ENCODE measurements at places on chromosomes 2 and 18. TPM values are rescaled to one million over a fixed set of nuclear protein-coding genes. Genes with fewer than 3 reads are reported as not detected.
A peak's percentile ranks its signal among the peaks of the same experiment; 100 is the strongest.

- DNase-seq: no peak
Measured at GRCh38 chr18:13163167-13163927, 55.2 kb upstream of the LDLRAD4 start.

DNA sequence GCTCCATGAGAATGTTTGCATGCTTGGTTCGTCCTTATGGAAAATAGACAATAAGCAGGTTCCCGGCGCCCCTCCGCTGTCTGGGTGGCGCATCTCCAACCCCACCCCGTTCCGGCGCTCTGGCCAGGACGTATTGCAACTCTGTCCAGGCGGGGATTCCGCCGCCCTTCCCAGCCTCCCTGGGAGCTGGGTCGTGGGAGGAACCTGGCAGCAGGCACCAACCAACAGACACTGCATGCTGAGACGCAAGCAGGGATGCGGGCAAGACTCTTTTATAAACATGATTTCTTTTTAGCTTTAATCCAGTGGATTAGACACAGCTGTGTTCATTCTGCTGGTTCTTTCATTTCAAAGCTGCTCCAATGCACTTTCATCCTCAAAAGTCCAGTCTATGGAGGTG is 240.2 kb downstream of the SH3BP4 start:
- DNase-seq: no peak

GRCh38 chr2:107730898-107731297 is 95.8 kb upstream of the RGPD4 start:
- no peak for DNase-seq

GRCh38 chr2:174449033-174449432 is 37.8 kb downstream of the GPR155 start:
- no peak for DNase-seq

DNA sequence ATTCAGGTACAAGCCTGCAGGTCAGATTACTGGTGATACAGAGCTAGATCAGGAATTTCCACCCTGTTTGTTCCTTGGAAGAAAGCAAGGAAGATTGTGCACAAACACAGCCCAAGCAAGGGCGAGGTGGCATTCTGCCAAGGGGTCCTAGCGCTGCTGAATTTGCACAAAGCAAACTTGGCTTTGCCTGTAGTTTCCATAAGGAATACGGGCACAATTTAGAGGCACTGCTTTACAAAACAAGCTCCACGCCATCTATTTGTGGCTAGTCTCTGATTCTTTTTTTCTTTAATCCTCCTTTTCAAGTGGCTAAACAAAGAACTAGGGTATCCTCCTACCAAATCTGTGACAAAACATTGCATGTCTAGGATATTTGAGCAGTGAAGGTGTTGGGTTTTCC is 195.5 kb upstream of the ACVR2A start:
- no peak for DNase-seq

- no peak for DNase-seq
Measured at GRCh38 chr2:144704709-144705095, 184.8 kb upstream of the ZEB2 start.

DNA sequence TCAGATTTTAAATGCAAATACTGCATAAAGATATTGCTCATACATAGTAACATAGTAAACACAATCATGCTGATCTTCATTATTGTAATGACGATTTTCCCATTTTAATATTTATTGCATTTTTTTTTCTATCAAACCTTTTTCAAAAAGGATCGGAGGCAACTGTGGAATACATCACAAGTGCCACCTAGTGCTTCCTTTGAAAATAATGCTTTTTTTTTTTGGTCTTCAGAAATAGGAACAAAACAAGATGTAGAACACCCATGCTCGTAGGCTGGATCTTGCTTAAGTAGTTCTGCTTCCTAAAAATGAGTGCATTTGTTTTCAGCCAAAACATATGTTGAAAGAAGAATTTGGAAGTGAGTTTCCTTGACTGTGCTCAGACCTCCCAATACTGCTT is 35.7 kb upstream of the GPR155 start:
- no peak for DNase-seq

DNA sequence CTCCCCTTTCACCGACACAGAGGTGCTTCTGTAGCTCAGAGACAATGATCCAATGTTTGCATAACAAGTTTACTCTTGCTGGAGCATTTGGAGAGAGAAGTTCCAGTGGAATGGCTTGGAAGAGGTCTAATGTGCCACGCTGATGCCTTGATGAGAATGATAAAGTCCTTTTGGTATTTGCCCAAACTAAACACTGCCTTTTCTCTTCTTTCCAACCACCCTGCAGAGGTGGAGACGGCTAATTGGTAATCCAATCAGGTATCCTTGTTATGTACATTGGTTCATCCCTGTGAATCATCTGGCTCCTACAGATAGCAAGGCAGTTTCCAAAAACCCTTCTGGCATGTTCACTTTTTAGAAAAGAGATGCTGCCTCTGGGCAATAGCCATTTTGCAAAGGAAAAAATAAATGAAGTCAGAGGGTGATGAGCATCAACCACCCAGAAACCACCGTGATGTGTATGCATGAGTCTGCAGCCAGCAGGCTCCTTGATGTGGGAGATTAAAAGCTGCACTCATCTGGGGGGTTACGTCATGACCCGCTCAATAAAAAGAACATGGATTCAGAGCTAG is 40.6 kb downstream of the KIAA2012 start:
- DNase-seq: no peak

DNA sequence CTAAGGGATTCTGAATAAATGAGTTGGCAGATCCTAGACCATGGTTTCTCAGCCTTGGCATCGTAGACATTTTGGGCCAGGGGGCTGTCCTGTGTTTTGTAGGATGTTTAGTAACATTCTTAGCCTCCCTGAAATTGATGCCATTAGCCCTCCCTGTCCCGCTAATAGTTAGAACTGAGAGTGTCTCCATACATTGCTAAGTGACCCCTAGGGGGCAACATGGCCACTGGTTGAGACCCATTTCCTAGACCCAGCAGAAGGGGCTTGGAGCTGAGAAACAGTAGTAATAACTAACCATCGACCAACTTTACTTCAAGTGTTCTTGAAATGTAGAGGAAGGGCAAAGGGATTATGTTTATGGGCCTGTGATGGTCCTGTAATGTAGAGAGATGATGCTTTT is 40.8 kb downstream of the KCMF1 start:
- no peak for DNase-seq

- DNase-seq: no peak
Measured at GRCh38 chr2:158805936-158806335, 10.8 kb downstream of the DAPL1 start.

DNA sequence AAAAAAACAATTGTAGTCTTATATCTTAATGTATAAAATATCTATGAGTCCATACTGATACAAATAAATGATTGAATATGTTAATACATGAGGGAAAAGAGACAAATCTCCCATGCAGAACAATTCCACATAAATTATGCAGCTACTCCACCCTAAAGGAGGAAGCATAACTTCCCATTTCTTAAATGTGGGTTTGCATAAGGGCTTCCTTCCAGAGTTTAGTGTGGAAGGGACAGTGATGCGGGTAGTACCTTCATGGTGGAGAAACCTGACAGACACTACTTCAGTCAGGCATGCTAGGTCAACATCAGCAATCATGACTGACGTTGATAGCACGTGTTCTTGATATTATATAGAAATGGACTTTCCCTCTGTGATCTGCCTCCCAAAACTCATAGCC is 146.9 kb upstream of the STON1 start:
- DNase-seq: no peak

GRCh38 chr2:63861220-63861822 is 19.6 kb downstream of the UGP2 start:
- peak; percentile 17 for DNase-seq

GRCh38 chr2:99066075-99066958 is 75.2 kb upstream of the C2orf15 start:
- no peak for DNase-seq

GRCh38 chr2:25331686-25332365 is 9.9 kb downstream of the DNMT3A start:
- no peak for DNase-seq

GRCh38 chr2:108943751-108944150 is 45.3 kb downstream of the EDAR start:
- DNase-seq: no peak

GRCh38 chr18:80249217-80250093 is 2.1 kb upstream of the PARD6G start:
- no peak for DNase-seq

GRCh38 chr2:10036095-10036884 is 7.1 kb upstream of the KLF11 start:
- DNase-seq: no peak

DNA sequence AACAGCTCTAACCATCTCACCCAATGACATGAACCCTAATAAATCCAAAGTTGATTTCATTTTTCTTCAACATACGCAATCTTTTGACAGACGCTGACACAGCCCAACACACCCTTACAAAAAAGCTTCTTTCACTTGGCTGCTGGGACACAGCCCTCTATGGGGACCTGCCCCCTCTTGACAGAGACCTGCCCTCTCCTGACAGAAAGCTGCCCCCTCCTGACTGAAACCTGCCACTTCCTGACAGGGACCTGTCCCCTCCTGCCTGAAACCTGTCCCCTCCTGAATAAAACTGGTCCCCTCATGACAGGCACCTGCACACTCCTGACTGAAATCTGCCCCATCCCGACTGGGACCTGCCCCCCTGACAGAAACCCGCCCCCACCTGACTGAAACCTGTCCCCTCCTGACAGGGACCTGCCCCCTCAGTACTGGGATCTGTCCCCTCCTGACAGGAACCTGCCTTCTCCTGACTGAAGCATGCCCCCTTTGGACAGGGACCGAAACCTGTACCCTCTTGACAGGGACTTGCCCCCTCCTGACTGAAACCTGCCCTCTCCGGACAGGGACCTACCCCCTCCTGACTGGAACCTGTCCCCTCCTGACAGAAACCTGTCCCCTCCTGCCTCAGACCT is 87.9 kb downstream of the PXDN start:
- no peak for DNase-seq

DNA sequence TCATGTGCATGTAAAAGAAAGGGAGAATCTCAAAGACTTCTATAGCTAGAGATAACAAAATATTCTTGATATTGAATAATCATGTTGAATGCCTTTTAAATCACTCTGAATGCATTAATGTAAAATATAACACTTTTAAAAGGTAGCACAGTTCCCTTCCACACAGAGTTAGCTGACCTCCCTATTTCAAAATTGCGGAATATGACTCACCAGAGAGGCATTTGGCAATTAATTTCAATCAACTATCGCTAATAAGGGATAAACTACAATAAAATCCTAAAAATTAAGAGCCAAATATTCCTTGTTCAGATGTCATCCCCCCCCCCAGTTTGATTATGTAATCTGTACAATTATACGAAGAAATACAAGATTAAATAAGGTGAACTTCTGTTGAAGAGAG is 29.3 kb downstream of the ZC3H15 start:
- no peak for DNase-seq

- DNase-seq: no peak
Measured at GRCh38 chr2:229539628-229540027, 174.7 kb downstream of the DNER start.

DNA sequence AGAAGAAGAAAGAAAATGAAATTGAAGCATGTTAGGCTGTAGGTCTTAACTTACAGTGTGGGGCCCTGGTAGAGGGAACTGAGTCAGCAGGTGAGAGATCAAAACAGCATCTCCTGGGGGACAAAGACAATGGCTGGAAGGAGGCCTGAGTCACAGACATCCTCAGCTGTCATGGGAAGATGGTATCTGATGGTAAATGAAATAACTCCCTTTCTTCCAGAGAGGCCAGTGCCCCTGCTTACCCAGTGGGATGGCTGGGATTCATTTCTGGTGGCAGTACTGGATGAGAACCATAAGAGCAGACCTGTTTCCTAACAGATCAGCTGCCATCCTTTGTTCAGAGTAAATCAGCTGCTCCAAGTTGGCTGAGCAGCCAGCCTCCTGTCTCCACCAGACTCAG is 251.3 kb upstream of the EPAS1 start:
- no peak for DNase-seq

- DNase-seq: no peak
Measured at GRCh38 chr2:169012812-169013627, 18.1 kb downstream of the ABCB11 start.

DNA sequence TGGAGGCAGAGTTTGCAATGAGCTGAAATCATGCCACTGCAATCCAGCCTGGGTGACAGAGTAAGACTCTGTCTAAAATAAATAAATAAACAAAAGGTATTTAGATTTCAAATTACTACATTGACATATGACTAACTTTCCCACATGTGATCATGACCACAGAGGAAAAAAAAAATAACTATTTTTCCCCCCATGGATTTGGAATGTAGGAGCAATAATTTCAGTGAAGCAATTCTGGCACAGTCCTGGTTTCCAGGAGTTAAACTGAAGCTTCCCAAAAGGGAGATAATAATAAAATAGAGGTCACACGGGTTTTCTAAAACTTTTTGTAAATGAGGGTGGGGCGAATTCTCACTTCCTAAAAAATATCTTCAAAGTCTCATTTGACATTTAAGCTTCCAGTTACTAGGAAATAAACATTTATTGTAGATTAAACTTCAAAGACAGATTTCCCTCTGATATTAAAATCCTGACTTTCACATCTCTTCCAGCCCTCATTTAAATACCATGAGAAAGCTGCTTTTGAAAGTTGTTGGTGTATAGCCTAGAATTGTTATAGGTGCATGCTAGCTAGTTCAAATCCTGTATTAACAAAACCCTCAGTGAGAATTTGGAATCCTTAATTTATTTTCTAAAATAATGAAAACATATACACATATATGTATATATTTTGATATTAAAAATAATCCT is 20.7 kb downstream of the SLC19A3 start:
- no peak for DNase-seq

DNA sequence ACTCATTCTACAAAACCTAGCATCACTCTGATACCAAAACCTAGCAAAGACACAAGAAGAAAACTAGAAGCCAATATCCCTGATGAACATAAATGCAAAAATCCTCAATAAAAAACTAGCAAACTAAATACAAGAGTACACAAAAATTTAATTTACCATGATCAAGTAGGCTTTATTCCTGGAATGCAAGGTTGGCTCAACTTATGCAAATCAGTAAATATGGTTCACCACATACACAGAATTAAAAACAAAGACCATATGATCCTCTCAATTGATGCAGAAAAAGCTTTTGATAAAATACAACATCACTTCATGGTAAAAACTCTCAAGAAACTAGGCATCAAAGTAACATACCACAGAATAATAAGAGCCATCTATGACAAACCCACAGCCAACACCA is 188.3 kb downstream of the ETAA1 start:
- DNase-seq: no peak

- no peak for DNase-seq
Measured at GRCh38 chr18:34651586-34652369, 58.3 kb upstream of the DTNA start.

Gene RBKS
- total RNA-seq: 0.86 TPM

Gene ASXL3
- 18.2 TPM for total RNA-seq

Gene TSPYL6
- total RNA-seq: not detected

Gene IMMT
- 120 TPM for total RNA-seq

Gene DIPK1C
- total RNA-seq: not detected

Gene TMEM17
- total RNA-seq: 4.0 TPM

Gene EMILIN2
- total RNA-seq: 19.2 TPM

Gene SRD5A2
- not detected for total RNA-seq

Gene GALNT13
- total RNA-seq: 7.4 TPM

Gene IL36B
- total RNA-seq: not detected

Gene CIB4
- total RNA-seq: not detected

Gene RND3
- total RNA-seq: 49.7 TPM

Gene TXNDC2
- not detected for total RNA-seq

Gene POTEF
- total RNA-seq: 8.4 TPM

Gene ARHGAP15
- total RNA-seq: 2.8 TPM

Gene DYSF
- 2.4 TPM for total RNA-seq

All from neural crest cell (in vitro differentiated cells).